ENCODE measurements at places on chromosomes 12 and 14.

DNA sequence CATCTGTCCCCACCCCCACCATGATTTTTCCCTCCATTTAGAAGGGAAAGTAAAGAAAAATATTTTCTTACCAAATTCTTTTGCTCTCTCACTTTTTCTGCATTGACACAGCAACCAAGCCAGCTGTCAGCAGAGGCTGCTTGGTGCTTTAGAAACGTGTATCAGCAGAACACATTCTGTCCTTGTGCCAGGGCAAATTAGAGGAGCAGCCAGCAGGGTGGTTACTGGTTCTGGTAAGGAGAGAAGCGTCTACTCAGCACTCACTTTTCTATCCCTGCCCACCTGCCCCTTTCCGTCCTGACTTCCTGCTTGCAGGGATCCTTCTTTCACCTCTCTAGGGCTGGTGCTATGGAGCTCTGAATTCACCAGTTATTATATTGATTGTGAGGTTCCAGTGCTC is 327.5 kb upstream of the PDE3A start:
- DNase-seq, result no peak

- no peak for DNase-seq
Observed at GRCh38 chr14:47425302-47425701, 250.1 kb downstream of the MDGA2 start.

- DNase-seq, result no peak
Observed at GRCh38 chr14:101022916-101023435, 119.5 kb upstream of the RTL1 start.

GRCh38 chr12:110972866-110973265 is 52.5 kb upstream of the MYL2 start:
- no peak for DNase-seq

- DNase-seq, result no peak
Observed at GRCh38 chr14:104372390-104373054, 207.0 kb upstream of the C14orf180 start.

GRCh38 chr14:51081209-51081608 is 13.7 kb downstream of the TRIM9 start:
- DNase-seq, result no peak

DNA sequence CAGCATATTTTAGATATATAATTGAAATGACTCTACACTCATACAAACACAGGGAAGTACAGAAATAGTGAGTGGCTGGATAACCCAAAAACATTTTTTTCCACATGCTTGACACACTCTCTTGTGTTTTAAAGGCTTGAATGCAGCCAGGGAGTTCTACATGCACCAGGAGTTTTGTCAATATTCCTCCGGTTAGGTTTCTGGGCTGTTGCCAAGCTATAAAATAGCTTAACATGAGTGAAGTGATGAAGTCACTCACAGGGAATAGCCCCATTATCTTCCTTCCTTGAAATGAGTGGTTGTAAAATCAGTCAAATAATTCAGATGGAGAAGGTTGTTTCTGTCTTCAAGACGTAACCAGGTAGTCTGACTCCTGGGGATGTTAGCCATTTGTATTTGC is 582.7 kb downstream of the SLC6A15 start:
- DNase-seq, result no peak

DNA sequence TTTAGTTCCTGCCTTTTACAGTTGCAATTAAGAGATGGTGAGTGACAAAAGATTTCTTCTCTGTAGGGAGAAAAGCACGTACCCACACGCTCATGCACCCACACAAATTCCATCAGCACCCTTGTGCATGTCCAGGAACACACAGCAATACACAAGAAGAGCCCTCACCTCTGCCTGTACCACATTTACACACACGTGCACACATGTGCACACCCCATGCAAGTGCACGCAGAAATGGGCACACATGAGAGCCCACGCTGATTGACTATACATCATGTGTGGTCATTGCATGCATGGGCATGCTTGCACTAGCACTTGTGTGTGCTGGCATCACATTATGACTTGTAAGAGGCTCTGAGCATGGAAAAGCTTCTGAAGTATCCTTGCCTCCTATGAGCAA is 70.5 kb downstream of the SERPINA3 start:
- DNase-seq, result no peak

- peak; percentile 87 for DNase-seq
Observed at GRCh38 chr14:105481886-105482457, 4.7 kb upstream of the CRIP1 start.

DNA sequence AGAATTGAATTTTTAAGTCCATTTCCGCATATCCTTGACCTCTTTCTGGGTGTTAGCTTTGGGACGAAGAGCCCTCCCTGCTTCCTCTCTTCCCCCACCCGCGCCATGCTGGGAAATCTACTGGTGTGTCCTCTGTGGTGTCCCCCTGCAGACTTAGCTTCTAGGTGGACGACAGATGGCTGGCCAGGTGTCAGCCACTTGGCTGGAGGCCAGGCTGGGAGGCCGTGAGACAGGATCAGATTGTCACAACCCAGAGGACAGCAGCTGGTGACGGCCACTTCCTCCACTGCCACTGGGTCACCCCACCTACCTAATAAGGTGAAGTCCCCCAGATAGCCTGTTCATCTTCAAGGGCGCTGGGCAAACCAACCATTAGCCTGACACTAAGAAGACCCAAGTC is 13.3 kb upstream of the DTX1 start:
- no peak for DNase-seq

DNA sequence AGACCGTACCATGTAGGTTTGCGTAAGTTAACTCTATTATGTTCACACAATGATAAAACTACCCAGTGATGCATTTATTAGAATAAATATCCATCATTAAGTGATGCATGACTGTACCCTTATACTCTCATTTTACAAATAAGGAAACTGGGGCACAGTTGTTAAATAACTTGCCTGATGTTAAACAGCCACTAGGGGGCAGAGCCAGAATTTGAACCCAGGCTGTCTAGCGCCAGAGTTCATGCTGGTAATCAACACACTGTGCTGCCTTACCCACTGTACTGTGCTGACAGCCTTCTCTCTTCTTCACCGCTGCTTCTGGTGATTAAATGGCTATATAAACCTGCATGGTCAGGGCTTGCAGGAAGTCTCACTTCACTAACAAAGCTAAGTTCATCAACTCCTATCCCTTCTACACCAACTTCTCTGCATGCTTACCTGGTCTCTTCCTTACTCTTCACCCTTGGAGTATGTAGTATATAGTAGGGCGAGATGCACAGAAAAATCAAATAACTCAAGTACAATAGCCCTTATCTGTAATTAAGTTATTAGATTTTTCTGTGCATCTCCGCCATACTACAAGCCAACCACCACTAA is 43.6 kb upstream of the APPL2 start:
- DNase-seq, result peak; percentile 11

DNA sequence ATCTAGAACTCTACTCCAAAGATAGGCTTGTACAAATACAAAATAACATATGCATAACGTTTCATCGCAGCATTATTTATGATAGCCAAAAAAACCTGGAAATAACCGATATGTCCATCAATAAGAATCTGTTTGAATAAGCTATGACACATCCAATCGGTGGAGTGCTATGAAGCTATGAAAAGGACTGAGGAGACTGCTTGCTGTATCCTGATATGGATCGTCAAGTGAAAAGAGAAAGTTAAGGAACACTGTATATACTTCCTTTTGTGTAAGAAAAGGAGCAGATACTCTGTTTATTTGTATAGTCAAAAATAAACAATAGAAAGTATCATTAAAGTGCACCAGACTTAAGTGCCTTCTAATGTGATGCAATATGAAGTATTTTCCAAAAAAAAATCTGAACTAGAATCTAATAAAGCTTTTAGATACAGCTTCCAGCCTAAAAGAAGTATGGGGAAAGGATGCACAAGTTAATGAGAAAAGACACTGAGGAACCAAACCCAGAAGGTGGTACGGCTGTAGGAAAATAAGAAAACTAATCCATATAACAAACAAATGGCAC is 645 bp upstream of the KLHDC1 start:
- DNase-seq, result no peak

GRCh38 chr12:105522166-105522825 is 191.8 kb downstream of the C12orf75 start:
- no peak for DNase-seq

DNA sequence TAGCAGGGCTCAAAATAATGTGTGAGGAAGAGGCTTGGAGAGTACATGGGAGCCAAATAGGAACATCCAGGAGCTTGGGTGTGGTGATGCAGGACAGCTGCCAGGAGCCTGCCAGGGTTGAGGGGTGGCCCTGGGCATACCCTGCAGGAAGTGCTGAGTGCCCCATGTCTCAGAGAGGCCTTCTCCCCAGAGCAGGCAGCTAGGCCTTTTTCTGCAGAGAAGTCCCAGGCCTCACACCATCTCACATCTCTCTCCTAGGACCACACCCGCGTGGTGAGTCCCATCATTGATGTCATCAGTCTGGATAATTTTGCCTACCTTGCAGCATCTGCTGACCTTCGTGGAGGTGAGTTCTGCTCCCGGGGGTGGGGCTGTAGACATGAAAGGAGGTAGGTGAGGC is 66.9 kb downstream of the ERH start:
- DNase-seq, result no peak

DNA sequence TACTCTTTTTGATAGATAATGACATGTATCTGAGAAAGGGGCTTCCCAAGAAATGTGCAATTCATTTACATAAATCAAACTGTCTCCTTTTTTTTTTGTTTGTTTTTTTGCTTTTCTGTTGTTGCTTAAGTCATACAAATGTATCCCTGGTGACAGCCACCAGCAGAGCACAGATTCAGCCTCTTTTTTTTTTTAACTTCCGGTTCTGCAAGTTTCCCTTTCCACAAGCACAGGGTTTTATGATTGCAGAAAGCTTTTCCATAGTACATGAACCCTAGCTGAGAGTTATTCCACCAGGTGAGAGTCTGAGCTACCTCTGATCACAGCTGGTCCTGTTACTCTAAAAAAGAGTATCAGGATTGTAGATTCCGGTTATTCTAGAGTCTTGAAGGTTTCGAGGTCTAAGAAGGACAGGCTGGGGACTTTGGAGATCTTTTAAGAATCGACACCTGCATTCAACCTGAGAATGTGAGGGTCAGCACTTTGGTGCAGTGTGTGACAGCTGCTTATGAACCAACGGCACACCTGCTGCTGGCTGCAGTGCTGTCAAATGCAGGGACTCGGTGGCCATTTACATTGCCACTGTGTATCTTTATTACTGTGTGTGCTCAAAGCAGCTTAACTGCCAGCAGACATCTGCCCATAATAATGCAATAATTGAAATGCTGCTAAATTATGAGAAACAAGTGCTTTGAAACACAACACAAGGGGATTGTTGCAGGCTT is 551.7 kb downstream of the NRXN3 start:
- no peak for DNase-seq

GRCh38 chr14:25052921-25053320 is 3.0 kb upstream of the STXBP6 start:
- DNase-seq, result no peak

DNA sequence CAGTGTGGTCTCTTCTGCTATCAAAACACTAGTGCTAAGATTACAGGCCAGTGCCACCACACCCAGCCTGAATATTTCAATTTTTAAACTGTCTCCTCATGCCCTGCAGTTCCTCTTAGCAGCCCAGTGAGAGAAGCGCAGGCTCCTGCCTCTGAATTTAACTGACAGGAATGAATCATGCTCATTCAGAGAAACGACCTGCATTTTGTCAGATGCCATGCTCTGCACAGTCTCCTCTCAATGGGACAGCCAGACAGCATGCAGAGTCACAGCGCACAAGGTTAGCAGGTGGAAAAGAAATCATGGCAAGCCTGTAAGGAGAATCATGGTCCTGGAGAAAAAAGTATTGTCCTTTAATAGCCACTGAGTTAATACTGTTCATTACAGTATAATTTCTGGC is 691.0 kb upstream of the SEL1L start:
- DNase-seq, result no peak

GRCh38 chr14:64637735-64638473 is 66.3 kb upstream of the PLEKHG3 start:
- DNase-seq, result no peak

GRCh38 chr14:78983126-78983525 is 813.0 kb downstream of the NRXN3 start:
- DNase-seq, result no peak

GRCh38 chr12:132351751-132352495 is 22.5 kb upstream of the GALNT9 start:
- DNase-seq, result no peak

- no peak for DNase-seq
Observed at GRCh38 chr12:122979001-122979907, 1.2 kb upstream of the ARL6IP4 start.

DNA sequence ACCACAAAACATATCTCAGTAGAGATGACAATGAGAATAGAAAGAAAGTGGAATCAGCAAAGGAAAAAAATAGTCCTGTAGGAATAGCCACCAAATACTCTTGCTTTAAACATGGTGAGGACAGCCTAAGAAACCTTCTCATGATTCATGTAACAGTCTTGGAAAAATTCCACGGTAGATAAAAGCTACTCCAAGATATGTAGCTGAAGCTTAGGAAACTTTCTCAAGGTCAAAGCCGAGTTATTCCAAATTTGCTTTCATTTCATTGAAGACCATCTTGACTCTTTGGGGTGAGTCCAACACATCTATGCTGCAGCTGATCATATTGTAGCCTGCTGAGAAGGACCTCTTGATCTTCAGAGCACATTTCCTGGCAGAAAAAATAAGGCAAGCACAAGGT is 157.6 kb downstream of the PAH start:
- no peak for DNase-seq

DNA sequence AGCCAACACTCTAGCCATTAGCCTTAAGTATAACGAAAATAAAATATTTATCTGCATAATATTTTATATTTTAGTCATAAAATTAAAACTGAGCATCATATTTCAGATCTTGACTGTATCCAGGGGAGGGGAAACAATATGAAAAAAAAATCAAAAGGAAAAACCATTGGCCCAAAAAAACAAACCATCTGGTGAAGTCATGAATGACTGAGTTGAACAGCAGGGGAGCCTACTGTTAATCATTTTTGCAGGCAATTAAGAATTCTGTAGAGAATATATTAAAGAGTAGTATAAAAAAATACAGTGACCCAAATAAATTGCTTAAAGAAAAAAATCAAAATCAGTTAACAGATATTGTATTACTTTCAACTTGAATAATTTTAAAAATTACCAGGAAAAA is 224.8 kb downstream of the C12orf50 start:
- DNase-seq, result no peak
